ENCODE measurements at places on chromosomes 3 and 15. TPM values are rescaled to one million over a fixed set of nuclear protein-coding genes. Genes with fewer than 3 reads are reported as not detected.

Gene PRTG
- total RNA-seq = 1.3 TPM

Gene ARHGEF26
- 5.6 TPM for total RNA-seq

Gene C2CD4A
- not detected for total RNA-seq

Gene SSR3
- total RNA-seq = 145 TPM

Gene SCAMP5
- total RNA-seq = 5.7 TPM

Gene ZNF80
- total RNA-seq = not detected

Gene SLC2A2
- not detected for total RNA-seq

Gene PRKCI
- 16.1 TPM for total RNA-seq

Gene EFHB
- total RNA-seq = 0.59 TPM

Gene WDR53
- 9.4 TPM for total RNA-seq

Gene PCOLCE2
- 126 TPM for total RNA-seq

Gene FGF12
- 245 TPM for total RNA-seq

Gene C3orf52
- 1.5 TPM for total RNA-seq

GRCh38 chr3:161644891-161645635 is 148.5 kb downstream of the OTOL1 start:
- no peak for DNase-seq

DNA sequence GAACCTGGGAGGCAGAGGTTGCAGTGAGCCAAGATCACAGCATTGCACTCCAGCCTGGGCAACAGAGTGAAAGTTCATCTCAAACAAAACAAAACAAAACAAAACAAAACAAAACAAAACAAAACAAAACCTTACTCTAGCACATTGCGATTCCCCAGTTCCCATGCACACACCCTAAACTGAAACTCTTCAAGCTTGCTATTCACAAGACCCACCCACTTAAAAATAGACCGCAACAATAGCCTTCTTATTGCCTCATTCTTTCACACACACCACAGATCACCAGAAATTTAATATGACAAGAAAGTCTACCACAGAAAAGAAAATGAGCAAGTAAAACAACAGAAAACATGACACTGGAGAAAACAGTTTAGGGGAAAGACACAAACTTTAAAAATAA is 598.4 kb downstream of the FHIT start:
- DNase-seq = no peak

DNA sequence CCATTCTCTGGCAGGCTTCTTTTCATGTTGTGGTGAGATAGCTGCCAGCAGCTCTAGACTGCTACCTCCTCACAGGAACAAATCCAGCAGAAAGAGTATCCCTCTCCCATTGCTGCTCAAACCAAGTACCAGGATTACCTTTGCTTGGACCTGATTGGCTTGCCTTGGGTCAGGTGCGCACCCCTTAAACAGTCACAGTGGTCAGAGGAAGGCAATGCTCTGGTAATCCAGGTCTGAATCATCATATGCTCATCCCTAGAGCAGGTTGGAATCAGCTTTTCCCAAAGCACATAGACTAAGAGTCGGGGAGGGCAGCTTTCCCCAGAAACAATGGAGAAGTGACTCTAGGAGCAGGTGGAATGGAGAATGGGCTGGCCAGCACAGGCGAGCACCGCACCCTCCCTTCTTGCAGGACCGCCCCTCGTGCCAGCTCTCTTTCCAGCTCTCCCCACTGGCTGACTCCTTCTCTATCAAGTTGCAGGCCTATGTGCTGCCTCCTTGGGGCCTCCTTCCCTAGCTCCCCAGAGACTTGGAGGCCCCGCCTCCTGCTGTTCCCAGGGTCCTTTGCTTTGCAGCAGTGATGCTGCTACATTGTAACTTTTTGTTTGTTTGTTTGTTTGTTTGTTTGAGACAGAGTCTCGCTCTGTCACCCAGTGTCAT is 29.9 kb upstream of the ADPGK start:
- no peak for DNase-seq

DNA sequence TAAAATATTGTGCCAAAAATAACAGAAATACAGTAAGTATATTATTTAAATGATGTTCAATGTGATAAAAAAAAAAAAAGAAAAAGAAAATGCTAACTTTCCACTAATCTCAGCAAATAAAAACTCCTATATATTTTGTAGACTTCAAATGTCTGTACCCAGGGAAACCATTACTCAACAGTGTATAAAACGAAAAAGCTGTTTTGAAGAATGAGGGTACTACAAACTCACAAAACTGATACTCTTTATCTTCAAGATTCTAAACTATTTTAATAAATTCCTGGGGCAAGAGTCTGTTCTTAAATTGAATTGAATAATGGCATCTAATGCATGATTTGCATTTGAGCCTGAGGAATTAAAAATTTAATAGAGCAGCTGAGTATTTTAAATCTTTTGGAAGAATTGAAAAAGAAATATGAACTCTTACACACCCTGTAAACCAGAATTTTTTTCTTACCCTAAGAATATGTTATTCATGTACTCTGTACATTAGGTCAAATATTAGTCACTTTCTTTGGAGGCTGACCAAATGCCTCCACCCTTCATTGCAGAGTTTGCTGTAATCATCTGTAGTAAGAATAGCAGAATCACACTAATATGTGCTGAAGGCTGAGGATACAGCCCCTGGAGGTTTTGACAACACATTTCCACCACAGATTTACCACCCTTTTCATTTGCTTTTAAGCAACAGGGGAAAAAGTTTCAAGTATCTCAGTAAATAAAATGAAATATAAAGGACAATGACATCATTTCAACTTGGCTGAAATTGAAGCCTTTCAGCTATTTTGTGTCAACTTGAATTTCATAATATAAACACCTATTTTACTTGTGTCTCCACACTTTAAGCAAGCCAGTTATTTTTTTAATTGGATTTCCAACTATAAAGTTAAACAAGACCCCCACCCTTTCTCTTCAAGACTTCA is 79.7 kb downstream of the FBN1 start:
- DNase-seq = no peak

- no peak for DNase-seq
Observed at GRCh38 chr3:25558121-25558520, 106.6 kb downstream of the TOP2B start.

DNA sequence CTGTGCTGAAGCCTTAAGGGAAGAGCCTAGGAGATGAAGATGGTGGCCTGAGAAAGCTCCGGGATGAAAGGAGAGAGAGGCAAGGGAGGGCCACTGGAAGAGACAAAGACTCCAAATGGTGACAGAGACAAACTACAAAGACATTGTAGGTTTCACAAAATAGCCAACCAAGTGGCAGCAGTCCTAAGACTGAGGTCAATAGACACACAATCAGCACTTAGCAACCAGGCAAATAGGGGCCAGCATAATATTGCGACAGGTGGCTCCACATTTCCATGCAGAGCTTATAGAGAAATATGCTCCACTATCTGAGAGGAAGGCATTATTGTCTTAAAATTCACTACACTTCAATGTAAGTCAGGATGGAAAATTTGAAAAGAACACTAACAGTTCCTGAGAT is 22.1 kb upstream of the MYO5C start:
- DNase-seq = no peak

- no peak for DNase-seq
Observed at GRCh38 chr3:126009181-126009580, 40.2 kb downstream of the ROPN1B start.

- no peak for DNase-seq
Observed at GRCh38 chr3:27452368-27453090, 31.7 kb downstream of the SLC4A7 start.

- DNase-seq = no peak
Observed at GRCh38 chr3:46087871-46088270, 60.6 kb upstream of the XCR1 start.

GRCh38 chr3:123459862-123460261 is 11.0 kb upstream of the ADCY5 start:
- DNase-seq = no peak

- no peak for DNase-seq
Observed at GRCh38 chr3:132606085-132606484, 9.0 kb downstream of the ACKR4 start.

DNA sequence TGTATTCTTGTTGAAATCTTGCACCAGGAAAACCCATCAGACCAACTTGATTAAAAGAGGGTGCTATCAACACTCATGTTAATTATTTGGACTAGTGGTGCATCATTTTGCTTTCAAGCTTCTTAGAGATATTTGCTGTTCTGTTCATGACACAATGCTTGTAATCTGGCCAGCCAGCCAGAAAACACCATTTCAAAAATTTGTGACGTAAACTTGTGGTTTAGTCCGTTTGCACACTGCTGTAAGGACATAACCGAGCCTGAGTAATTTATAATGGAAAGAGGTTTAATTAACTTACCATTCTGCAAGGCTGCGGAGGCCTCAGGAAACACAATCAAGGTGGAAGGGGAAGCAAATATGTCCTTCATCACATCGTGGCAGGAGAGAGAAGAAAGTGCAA is 374.3 kb upstream of the TGFBR2 start:
- DNase-seq = peak; percentile 42

- no peak for DNase-seq
Observed at GRCh38 chr3:38655708-38656300, 6.3 kb upstream of the SCN5A start.

GRCh38 chr15:84988909-84989644 is 7.4 kb downstream of the PDE8A start:
- no peak for DNase-seq

- no peak for DNase-seq
Observed at GRCh38 chr3:102053375-102053989, 204.2 kb downstream of the NFKBIZ start.

DNA sequence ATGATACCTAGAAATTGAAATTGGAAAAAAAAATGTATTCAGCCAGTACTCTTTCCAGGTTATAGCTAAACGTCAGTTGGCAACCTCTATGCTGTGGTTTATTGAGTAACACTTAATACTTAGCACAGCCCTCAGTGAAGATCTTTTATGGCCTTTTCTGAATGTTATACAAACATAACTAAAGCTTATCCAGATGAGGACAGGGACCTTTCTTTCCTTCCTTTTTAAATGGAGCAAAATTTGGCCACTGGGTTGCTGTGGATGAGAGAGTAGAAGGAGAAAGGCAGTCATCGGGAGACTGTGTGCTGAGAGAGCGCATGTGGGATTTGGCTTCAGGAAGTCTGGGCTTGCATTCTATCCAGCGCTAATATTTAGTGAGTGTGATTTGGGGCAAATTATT is 36.1 kb downstream of the IGF1R start:
- DNase-seq = no peak

DNA sequence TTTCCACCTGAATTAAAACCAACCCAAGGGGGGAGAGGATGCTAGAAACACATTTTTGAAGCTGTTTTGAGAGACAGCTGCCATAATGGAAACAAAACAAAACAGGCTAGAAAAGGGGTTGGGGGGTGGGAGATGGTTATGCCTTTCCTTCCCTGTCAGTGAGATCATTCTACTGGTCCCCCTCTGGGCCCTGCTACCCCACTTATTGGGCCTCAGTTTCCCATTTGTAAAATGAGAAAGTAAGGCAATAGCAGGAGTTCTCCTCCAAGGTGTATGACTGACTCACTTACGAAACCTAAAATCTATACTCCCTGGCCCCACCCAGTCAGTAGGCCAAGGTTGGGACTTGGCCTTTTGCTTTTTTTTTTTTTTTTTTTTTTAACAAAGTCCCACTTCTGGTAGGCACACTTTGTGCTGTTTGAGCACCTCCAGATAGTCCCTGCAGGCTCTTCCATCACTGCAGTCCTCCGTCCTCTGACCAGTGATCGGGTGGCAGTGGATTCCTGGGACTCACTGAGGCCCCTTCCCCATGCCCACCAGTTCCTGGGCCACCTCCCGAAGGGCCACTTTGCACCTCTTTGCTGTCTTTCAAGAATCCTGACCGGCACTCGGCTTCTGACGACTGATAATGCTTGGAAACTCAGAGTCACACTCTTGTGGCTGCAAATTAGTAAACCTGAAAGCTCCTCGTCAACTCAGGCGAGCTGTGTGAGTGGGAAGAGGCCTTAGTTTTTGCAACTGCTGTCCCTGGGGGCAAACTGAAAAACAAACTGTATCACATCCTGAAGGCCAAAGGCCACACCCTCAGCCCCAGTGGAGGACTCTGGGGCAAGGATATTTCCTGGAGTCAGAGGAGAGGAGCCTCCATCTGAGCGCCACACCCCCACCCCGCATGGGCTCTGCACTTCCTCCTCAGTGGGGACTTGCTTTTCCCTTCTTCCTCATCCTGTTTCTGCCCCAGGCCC is 6.7 kb upstream of the PSTPIP1 start:
- peak; percentile 71 for DNase-seq

DNA sequence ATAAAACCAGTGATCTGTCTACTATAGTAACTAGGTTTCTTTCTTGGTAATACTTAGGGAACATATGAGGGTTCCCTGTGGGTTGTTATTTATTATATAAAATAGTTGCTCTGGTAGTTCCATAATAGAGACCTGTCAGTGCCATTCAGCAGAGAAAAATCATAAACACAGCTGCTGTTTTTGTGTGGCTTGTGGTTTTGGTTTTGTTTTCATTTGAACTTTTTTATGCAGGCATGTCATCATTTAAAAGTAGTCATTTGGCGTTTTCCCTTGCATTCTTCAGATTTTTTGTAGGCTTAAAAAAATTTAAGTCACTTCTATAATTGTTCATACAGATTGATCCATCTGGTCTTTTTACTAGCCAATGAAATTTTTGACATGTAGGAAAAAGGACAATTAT is 47.9 kb downstream of the PIK3CA start:
- DNase-seq = no peak

DNA sequence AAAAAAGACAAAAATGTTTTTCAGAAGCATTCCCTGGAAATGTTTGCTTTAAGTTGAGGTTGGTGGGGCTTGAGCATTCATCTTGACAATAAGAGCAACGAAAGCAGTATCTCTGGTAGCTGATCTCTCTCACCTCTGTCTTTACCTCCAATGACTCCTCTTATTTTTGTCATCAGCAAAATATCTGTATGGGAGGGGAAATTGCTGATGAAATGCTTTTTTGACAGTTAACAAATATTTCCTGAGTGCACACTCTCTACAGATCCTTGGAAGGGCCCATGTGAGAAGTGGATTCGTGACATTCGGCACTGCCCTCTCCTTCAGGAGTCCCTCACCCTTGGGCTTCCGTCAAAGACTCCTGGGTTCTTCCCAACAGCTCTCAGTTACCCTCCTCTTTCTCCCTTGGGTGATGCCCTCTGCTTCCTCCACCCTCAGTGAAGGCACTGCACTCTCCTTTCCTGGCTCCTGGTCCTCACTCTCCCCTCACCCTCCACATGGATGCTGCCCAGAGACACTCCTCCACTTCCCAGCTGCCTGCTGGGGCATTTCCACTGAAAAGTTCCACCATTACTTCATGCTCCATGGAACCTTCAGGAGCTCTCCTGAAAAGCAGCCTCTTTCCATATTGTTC is 2.9 kb upstream of the CGNL1 start:
- DNase-seq = no peak

- no peak for DNase-seq
Observed at GRCh38 chr3:3531476-3531875, 267.8 kb upstream of the LRRN1 start.

DNA sequence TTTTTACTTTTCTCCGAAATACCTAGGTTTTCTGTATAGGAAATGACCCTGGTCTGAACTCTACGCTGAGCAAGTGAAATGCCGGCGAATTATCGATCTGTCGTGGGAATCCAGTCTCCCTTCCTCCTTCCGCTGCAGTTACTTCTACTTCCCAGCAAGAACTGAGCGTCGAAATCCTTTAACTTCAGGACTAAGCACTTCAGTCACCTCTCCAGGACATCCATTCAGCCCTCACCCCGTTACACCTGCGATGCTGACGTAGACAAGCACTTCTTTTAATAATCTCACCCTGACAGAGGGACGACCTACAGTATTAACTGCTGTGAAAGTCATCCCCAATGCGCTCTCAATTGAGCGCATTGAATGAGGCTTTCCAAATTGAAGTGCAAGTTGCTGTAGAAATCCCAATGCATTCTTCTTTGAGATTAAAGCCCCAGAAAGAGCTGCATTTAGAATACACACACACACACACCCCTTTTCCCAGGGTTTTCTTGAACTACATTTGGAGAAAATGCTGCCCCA is 1.3 kb downstream of the TOP2B start:
- no peak for DNase-seq

Data from left cardiac atrium (tissue), 4 donors.